Pancreas (tissue), 10 donors: ENCODE measurements at places on chromosomes 12 and 14. TPM values are rescaled to one million over a fixed set of nuclear protein-coding genes. Genes with fewer than 3 reads are reported as not detected.

PAPLN gene
- total RNA-seq: 1.4 TPM

DNA sequence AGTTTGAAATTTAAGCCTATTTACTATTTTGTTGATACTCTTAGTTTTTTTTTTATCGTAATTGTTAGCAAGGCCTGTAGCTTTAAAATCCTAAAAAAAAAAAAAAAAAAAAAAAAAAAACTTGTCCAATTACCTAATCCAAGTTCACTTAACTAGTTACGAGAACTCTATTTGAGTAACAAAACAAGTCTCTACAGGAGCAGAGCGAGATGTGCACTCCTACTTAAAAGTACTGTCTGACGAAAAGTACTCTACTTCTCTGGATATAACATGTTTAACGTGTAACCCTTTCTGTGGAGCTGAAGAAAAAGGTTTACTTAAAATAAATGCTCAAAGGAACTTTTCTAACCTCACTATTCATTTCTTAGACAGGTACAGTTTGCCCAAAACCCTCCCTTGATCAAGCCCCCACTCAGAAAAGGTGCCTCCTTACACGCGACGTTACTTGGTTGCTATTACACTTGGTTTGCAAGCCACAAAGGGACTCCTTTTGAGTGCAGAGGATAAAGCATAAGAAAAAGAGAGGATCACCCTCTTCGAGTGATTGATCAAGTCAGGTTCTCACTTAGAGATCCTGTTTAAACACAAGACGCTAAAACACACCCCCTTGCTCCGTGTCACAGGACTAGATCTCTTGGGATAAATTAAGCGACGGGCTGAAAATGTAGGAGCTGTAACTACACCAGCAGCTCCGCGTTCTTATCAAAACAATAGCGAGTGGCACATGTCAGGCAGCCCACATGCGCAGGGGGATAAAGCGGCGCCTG is 2.2 kb downstream of the BAZ1A start:
- no peak for DNase-seq

TAMALIN gene
- 7.1 TPM for total RNA-seq

- DNase-seq: no peak
Observed at GRCh38 chr12:11497995-11498394, 102.6 kb upstream of the PRB2 start.

- DNase-seq: no peak
Observed at GRCh38 chr12:101866615-101867373, 10.6 kb upstream of the DRAM1 start.

DNA sequence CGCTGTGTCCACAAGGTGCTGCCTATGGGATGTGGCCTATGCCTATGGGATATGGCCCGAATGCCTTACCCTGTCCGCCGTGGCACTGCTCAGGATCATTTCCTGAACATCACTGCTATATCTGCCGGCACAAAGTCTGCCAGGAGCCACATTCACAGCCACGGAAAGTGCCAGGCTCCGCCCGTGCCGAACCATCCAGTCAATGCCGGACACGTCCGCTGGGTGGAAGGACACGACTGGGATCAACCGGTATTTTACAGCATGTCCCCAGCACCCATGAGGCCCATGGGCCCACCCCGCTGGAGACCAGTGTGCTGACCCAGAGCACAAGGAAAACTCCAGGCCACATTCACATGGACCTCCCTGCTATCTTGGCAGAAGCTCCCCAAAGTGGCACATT is 14.6 kb upstream of the RAB35 start:
- DNase-seq: no peak

PLEKHD1 gene
- total RNA-seq: not detected

DNA sequence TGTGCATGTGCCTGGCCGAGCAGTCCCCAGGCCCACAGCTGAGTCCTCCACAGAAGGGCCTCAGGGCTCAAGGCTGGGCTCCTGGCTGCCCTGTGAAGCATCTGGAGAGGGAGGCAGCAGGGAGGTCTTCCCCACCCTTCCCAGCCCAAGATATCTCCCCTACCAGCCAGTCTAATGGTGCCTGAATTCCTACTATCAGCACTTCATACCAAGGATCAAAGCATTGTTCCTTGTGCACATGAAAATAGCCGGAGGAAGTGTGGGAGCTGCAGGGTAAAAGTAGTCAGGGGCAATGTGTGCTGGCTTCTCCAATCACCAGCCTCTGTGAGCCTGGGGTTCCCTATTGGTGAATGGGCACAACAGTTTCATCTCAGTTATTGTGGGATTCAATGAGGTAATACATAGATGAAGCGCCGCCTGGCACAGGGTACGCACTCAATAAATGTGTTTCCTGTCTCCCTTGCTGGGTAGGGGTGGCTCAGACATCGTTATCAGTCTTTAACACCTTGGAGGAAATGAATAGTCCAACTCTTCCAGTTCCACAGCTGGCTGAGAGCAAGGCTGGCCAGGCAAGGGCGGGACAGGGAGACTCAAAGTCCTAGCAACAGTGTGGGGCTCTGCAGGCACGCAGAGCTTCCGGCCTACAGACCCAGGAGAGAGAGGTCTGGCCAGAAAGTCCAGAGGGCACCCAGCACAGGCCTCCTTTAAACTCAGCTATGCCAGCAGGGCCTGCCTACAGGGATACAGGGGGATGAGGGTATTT is 39.1 kb upstream of the PNMA1 start:
- no peak for DNase-seq

GRCh38 chr14:93970965-93971634 is 5.3 kb downstream of the ASB2 start:
- no peak for DNase-seq

KRT71 gene
- not detected for total RNA-seq

GRCh38 chr12:52439845-52440244 is 5.7 kb upstream of the KRT75 start:
- no peak for DNase-seq

GRCh38 chr14:64971943-64972791 is at the start of gene RAB15:
TSS of gene RAB15 (minus strand) at chr14:64972336. CDS start at chr14:64972076, 260 bp downstream.
- DNase-seq: peak; percentile 48

DNA sequence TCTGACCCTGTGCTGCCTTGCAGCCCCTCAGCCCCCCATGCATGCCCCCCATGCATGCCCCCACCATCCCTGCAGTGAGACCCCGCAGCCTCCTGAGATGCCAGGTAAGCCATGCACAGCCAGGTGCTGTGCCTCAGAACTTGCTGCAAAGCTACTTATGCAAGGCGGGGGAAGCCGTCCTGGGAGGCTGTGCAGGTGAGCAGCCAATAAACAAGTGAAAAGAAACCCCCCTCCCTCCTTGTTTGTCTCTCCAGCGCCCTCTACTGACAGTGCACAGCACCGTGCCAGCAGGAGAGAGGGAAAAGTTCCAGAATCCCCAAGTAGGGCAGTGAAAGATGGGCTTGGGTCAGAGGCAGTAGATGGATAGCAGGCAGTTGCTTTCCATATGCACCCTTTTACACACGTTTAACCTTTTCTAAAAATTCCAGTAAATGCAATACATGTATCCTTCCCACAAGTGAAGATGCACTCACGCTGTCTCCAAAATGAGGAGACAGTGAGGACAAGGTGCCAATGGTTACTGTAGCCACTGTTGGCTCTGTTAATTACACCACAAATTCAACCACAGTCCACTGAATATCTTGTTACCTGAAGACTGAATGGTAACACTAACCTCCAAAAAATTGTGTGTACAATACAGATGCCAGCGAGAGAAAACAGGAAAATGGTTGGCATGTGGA is 18.0 kb downstream of the TNFAIP2 start:
- DNase-seq: peak; percentile 51

- no peak for DNase-seq
Observed at GRCh38 chr12:103583008-103583407, 4.1 kb upstream of the STAB2 start.

SLC10A1 gene
- total RNA-seq: not detected

- DNase-seq: peak; percentile 66
Observed at GRCh38 chr14:68627868-68628604, 164.8 kb downstream of the ZFP36L1 start.

CLEC4C gene
- not detected for total RNA-seq

- DNase-seq: no peak
Observed at GRCh38 chr12:48040354-48040753, 36.1 kb upstream of the COL2A1 start.

- no peak for DNase-seq
Observed at GRCh38 chr14:55302367-55303124, 31.3 kb downstream of the FBXO34 start.

FOXM1 gene
- 0.83 TPM for total RNA-seq

PRH2 gene
- not detected for total RNA-seq

GRCh38 chr12:49588721-49589516 is 16.5 kb downstream of the FAM186B start:
- DNase-seq: no peak

DNA sequence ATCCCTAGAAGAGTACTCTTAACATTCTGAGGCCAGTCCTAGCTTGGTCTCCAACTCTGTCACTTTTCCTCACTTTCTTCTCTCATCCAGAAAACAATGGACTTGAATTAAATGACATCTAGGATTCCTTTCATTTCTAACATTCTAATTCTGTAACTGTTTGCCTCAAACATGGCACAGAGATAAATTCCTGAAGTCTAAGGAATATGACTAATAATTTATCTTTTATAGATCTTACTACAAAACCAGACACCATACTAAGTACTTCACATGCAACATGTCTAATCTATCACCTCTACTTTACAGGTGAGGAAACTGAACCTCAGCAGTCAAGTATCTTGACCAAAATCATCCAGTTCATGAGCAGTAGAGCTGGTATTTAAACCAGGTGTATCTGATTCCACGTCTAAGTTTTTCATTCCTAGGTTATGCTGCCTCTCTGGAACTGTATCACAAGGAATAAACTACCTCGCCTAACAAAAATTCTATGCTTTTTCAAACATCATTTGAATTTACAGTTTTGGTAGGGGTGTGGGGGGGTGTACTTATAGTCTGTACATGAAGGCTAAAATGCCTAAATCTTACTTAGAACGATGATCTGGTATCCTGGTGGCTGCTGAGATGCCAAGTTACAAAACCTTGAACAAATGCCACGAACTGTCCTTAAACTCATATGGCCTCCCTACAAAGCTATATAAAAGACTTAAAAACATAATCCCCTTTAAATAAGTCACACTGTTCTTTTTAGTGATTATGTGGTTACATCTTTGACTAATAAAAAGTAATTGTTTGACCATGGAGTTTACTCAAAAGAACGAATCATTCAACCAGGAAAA is 41.6 kb downstream of the ATXN2 start:
- no peak for DNase-seq

DNA sequence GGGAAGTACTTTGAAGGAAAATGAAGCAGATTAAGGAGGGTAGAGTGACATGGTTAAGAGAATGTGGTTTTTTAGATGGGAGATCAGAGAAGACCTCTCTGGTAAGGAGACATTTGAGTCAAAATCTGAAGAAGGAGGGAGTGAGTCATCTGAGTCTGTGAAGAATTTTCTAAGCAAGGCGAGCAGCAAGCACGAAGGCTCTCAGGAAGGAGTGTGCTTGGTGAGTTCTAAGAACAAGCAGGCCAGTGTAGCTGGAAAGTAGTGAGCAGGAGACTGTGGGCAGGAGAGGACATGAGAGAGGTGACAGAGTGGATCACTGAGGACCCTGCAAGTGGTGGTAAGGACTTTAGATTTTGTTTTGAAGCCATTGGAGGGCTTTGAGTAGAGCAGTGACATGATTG is 76.3 kb upstream of the FUT8 start:
- DNase-seq: no peak

DNA sequence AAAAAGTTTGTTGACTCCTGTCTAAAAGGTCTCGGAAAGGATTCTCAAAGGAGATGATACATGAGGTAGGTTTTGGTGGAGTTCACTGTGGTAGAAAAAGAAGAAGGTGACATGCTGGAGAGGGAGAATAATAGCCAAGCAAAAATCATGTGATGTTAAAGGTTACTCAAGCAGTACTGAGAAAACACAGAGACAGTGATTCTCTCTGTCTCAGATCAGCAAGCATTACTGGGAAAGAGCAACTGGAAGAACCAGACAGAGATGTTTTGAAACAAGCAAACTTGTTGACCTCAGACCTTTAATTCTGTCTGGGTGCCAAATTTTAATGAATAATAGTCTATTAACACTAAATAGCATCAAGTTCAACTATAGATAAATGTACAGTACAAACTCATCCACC is 183.5 kb upstream of the PLEKHG7 start:
- no peak for DNase-seq

DNA sequence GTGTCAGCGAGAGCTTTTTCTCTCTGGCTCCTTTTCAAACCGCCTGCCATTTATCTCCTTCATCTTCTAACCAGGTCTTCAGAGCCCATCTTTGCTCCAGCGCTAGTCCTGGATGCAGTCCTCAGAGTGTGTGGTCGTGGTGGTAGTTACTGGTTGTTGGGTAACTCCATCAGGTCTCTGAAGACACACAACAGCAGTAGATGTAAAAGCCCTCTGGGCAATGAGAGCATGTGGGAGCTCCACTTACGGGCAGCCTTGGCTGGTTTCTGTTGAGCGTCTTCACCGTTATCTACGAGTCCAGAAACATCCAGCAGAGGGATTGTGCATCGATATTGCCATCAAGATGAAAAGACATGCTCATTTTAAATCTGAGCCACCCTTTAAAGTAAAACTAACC is 61.2 kb downstream of the FBXL14 start:
- DNase-seq: no peak

LIN7A gene
- 0.79 TPM for total RNA-seq
